NCI-H1092 (cell line): ENCODE measurements at places on chromosomes 13 and 19.

DNA sequence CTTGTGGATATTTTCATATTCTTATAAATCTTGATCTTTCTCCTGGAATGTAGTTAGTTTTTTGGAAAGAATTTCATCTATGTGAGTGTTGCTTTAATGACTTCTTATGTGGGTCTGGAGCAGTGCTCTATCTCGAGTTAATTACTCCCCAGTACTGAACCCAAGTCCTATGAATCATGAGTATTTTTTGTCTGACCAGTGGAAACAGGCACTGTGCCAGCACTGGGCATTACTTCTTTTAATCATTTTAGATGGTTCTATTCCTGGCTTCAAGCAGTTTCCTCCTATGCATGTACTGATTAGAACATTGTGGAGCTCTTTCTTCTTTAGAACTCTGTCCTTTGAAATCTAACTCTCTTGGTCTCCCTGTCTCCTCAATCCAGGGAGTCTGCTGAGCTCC lies 466.3 kb downstream of the PCDH17 start:
- DNase-seq, result no peak

- DNase-seq, result no peak
Measured at GRCh38 chr13:106415442-106415841, 120.0 kb downstream of the EFNB2 start.

DNA sequence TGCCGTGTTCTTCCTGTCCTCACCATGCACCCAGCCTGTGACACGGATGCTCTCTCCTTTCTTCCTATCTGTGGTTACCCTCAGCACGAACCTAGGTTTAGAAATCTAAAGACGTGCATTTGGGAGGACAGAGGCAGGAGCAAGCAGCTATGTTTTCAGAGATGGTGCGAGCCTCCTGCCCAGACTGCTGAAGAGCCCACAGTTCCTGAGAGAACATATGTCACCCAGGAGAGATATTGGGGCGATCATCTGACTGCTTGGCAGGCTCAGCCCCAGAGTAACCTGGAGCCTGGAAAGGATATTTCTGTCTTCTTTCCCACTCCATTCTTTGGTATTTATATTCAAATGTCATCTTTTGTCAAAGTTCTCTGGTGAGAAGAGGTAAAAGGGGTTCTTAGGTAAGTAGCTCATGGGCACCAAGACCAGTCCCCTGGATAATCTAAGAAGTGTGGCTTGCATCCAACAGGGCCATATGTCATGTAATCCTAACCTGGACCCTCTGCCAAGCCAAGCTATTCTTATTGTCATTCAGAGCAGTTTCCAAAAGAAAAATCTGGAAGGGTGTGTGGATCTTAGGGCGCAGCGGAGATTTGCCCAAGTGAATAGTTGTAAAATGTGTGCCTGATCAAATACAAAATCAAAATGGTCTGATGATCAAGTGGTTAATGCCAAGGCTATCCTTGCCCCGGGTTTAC lies 59.5 kb downstream of the FGF9 start:
- no peak for DNase-seq

GRCh38 chr13:29954082-29955028 lies 103.9 kb upstream of the UBL3 start:
- no peak for DNase-seq

GRCh38 chr13:109665781-109666249 lies 120.6 kb downstream of the IRS2 start:
- no peak for DNase-seq

DNA sequence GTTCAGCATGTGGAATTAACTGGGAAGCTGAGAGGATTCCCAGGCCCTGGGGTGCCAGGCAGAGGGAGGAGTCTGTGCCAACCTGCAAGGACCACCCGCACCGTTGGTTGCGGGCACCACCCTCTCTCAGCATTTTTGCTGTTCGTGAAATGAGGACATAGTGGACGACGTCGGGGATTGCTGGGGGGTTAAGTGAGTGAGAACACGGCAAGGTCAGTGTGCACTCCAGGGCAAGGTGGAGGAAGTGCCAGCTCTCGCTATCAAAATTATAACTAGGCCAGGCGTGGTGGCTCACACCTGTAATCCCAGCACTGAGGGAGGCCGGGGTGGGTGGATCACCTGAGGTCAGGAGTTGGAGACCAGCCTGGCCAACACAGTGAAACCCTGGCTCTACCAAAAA lies 2.2 kb downstream of the FXYD3 start:
- no peak for DNase-seq

DNA sequence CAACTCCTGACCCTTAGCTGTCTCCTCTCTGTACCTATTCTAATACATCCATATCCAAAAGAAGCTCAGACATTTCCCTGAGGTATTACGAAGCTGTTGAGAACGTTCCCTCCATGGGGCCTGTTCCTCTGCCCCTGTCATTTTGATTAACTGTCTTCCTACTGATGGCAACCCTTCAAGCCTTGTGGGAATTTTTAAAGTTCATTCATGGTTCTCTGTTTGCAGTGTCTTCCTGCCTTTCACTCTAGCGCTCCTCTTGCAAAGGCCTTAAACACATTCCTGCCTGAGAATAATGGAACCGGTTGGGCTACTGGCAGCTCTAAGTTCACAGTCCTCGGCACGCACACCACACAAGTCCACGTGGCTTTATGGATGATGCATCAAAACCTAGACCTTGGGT lies 66.1 kb downstream of the LHFPL6 start:
- no peak for DNase-seq

GRCh38 chr13:95783747-95784146 lies 106.8 kb downstream of the DNAJC3 start:
- DNase-seq, result no peak

DNA sequence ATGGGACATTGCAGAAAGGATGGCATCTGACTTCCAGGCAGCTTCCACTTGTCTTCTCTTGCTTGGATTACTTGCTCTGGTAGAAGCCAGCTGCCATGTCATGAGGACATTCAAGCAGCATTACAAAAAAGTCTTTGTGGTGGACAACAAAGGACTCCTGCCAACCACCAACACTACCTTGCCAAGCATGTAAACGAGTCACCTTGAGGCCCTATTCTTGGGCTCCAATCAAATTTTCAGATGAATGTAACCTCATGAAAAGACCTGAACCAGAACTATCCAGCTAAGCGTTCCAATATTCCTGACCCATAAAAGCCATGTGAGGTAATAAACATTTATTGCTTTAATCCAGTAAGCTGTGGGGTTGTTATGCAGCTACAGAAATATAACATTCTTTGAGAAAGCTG lies 12.5 kb downstream of the PROSER1 start:
- no peak for DNase-seq

- DNase-seq, result no peak
Measured at GRCh38 chr13:90675129-90675528, 672.4 kb upstream of the MIR17HG start.

GRCh38 chr13:82947683-82948082 lies 934.6 kb downstream of the SLITRK1 start:
- DNase-seq, result no peak

DNA sequence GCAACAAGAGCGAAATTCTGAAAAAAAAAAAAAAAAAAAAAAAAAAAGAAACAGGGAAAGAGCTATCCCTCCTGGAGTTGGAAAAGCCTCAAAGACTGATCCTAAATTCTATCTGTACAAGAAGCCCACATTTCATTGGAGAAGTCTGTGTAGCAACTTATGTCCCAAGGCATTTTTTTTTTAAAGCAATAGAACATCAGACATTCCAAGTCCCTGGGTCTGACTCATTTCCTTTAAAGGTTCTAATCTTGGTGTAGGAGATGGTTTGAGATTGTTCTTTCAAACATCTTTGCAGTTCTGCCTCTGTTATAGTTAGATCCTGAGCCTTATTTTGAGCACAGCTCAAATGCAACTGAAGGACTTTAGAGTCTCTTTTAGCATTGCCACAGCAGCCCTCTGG lies 706.5 kb upstream of the MIR17HG start:
- no peak for DNase-seq

DNA sequence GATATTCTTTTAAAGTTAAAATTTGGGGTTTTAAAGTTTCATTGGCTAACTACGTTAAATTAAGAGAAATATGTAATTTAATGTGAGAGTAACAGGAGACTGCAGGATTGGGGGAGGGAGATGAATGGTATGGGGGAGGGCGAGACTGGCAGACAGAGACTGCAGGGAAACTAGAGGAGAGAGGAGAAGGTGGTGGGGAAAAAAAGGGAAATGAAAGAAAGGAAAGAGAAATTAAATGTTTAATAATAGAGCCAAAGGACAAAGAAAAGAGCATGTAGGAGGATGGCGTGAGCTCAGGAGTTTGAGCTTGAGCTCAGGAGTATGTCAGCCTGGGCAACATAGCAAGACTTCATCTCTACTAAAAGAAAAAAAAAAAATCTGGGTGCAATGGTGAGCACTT lies 115.9 kb downstream of the RFC3 start:
- no peak for DNase-seq

GRCh38 chr13:44465318-44465717 lies 91.7 kb downstream of the SERP2 start:
- no peak for DNase-seq

GRCh38 chr13:110722971-110723370 lies 9.5 kb downstream of the ING1 start:
- DNase-seq, result no peak

DNA sequence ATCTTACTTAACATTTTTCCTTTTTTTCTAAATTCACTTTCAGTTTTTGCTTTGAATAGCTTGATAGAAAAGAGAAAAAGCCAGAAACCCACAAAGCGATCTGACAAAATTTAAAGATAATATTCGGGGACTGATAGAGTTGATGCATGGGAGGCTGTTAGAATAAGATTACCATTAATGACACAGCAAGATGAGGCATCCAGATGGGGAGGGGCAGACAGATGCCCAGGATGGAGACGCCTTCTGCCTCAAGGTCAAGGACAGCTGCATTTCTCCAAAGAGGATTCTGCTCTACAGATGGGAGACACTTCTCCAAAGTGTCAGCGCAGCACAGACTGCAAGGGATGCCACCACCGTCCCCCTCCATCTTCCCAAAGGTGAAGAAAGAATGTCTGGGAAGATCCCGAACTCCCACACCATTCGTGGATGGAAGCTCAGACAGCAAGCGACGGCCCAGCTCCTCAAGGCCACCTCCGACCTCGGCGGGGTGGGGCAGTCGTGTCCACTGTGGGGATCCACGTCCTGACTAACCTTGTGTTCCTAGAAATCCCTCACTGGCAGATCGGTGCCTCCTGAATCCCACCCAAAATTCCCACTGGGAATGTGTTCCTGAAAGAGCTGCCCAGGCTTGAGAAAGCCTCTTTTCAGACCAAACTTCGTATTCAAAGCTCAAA lies 32.9 kb downstream of the NAXD start:
- DNase-seq, result no peak

DNA sequence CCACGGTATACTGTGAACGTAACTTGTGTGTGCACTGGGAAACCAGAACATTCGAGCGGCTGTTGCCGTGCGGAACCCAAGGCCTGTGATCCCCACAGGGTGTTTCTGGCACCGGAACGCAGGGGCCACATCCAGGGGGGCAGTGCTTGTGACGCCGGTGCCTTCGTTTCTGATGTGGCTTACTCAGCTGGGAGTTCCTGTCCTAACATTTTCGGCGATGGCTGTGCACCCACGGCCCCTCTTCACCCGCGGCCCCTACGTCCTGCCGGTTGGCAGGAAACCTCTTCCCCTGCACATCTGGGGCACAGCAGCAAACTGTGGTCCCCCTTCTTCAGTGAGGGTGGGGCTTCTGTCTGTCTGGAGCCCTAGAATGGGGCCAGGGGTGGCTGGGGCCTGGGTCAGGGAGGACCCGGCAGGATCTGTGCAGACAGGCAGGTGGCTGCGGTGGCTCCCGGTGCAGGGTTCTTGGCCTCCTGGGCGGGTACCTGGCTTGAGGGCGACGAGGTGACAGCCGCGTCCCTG lies 26.2 kb downstream of the CSNK1G2 start:
- DNase-seq, result no peak

DNA sequence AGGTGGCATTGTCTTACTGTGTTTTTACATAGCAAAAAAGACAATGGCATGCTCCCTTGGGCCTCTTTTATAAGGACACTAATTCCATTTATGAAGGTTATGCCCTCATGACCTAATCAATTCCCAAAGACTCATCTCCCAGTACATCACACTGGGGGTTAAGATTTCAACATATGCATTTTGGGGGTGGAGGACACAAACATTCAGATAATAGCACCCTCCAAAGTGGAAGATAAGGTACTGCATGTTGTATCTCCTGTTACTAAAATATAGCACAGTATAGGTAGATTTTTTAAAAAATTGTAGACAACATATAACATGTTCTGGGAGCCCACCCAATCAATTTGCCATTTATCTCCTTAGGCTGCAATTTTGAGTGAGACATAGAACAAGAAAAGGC lies 221.2 kb downstream of the LIG4 start:
- DNase-seq, result no peak

GRCh38 chr13:75222031-75222430 lies 259.9 kb downstream of the TBC1D4 start:
- DNase-seq, result no peak

DNA sequence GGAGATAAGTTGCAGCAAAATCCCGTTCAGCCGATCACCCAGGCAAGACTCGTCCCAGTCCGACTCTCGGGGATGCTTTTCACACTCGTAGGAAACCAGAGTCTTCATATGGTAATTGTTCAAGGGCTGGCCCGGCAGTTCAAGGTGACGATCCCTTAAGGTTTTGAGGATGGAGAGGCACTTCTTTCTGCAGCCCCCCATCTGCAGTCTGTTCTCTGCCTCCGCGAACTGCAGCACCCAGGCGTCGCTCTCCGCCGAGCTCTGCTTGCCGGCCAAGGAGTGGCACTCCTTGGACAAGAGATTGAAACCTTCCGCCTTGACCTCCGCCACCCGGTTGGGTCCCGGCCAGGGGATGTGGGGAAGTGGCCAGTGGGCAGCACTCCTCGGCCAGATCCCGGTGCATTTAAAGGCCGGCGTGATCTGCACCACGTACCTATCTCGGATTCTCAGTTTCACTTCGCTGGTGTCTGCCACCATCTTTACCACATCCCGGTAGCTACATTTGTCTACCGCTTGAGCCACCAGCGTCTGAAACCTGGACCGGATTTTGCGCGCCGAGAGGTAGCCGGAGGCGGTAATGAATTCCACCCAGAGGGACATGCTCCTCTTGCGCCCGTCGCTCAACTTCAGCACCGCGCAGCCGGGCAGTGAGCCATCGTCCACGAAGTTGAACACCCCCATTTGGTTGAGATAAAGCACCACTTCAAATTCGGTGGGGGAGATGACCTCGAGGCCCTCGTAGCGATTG lies 1.1 kb downstream of the MAB21L1 start:
- DNase-seq, result no peak

DNA sequence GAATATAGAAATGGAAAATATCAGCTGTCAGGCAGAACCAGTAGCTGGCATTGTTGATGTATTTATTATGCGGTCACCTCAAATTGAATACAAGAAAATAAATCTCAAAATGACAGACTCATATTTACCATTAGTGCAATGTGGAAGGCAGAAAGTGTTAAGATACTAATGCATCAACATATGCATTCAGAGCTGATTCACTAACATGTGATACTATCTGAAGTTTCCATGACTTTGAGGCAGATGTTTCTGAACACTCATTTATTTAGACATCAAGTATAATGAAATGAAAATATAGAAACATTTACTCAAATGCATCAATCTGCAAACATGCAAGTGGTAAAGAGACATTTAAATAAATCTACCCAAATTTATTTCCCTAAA lies 474.2 kb upstream of the SLC10A2 start:
- no peak for DNase-seq

- no peak for DNase-seq
Measured at GRCh38 chr13:108551674-108552073, 77.7 kb upstream of the MYO16 start.
